ENCODE measurements at places on chromosomes 11 and 22. TPM values are rescaled to one million over a fixed set of nuclear protein-coding genes. Genes with fewer than 3 reads are reported as not detected.

LRRC32 gene
- polyA plus RNA-seq: 79.0 TPM

DNA sequence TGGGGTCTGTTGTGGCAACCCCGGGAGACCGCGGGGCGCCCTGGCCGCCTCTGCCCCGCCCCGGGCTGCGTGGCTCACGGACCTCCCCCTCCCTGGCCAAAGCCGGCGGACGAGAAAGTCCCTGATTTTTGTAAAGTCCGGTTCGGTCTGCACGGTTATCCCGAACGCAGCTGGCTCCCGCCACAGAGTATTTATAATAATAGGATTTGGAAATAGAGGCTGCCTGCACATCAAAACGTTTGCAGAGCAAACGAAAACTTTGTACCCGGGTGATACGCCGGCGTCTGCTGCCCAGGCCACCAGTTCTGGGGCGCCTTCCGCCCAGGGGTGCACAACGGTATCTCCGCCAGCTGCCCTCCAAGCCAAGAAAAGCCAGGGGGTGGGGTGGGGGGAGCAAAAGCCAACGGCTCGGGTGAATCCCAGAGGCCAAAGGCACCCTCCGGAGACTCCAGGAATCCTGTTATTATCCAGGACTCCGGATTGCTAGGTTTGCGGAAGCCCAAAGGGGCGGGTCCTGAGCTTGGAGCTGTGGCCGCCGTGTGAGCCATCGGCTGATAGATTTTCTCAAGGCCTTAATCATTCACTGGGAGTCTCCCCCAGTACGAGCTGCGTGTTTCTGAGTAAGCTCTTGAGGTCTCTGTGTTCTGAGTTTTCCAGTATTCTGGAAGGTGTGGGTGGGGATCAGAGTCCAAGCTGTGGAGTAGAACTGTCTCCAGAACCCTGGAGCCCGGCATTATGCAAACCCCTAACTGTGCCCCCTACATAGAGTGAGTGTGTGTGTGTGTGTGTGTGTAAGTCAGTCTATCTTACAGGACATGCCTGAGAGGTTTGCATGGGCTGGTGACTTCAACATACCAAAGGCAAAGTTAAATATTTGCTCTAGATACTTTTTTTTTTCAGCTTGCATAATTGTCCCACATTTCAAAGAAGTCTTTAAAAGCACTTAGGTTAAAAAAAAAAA is 673 bp upstream of the SHANK2 start:
- no peak for DNase-seq

GRCh38 chr22:25997886-25998775 is 171.1 kb upstream of the SEZ6L start:
- DNase-seq: no peak

- peak; percentile 74 for DNase-seq
Measured at GRCh38 chr11:33690290-33691065, 10.1 kb downstream of the C11orf91 start.

GRCh38 chr11:62843466-62843865 is 4.1 kb upstream of the WDR74 start:
- no peak for DNase-seq

CRYBB2 gene
- polyA plus RNA-seq: not detected

DNA sequence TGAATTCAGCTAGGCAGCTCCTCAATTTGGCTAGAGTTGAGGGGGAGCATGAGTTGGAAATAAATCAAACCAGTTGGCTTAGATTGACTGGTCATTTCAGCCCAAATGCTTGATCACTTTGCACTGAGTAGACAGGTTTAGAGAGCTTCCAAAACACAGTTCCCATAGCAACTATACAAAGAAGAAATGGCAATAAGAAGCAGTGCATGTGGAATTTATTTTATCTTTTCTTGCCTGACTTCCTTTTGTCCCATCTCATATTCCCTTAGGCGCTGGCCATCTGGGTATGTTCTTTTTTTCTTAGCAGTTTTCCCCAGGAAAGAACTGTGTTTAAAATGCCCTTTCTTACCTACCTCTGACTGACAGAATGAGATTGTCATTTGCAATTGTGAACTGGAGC is 38.7 kb upstream of the C11orf87 start:
- no peak for DNase-seq

PIH1D2 gene
- polyA plus RNA-seq: 2.4 TPM

FOLH1 gene
- polyA plus RNA-seq: 0.08 TPM

- peak; percentile 40 for DNase-seq
Measured at GRCh38 chr11:2313051-2313951, 11.5 kb downstream of the TSPAN32 start.

DNA sequence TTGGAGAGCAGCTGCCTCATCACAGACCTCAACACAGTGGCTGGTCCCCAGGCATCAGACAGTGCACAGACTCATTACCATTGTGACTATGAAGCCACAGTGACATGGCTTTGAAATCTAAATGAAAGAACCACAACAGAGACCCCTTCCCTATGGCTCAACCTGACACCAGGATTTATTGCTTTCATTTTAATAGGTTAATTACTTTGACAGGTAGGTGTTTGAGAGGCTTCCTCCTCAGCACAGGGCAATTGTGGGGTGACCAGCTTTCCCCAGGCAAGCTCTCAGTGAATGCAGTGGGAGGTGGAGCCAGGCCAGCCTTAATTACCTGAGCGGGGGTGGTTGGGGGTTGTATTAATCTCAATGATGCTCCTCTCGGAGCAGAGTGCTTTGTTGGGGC is 102.3 kb downstream of the CHST1 start:
- no peak for DNase-seq

HOATZ gene
- polyA plus RNA-seq: not detected

GRCh38 chr22:23791738-23792645 is 5.2 kb downstream of the SMARCB1 start:
- DNase-seq: no peak

- no peak for DNase-seq
Measured at GRCh38 chr11:128375961-128376360, 211.4 kb downstream of the ETS1 start.

- DNase-seq: no peak
Measured at GRCh38 chr11:58039589-58039988, 8.8 kb downstream of the OR6Q1 start.

GRCh38 chr11:124865902-124866851 is 945 bp downstream of the ROBO3 start:
- no peak for DNase-seq

DNA sequence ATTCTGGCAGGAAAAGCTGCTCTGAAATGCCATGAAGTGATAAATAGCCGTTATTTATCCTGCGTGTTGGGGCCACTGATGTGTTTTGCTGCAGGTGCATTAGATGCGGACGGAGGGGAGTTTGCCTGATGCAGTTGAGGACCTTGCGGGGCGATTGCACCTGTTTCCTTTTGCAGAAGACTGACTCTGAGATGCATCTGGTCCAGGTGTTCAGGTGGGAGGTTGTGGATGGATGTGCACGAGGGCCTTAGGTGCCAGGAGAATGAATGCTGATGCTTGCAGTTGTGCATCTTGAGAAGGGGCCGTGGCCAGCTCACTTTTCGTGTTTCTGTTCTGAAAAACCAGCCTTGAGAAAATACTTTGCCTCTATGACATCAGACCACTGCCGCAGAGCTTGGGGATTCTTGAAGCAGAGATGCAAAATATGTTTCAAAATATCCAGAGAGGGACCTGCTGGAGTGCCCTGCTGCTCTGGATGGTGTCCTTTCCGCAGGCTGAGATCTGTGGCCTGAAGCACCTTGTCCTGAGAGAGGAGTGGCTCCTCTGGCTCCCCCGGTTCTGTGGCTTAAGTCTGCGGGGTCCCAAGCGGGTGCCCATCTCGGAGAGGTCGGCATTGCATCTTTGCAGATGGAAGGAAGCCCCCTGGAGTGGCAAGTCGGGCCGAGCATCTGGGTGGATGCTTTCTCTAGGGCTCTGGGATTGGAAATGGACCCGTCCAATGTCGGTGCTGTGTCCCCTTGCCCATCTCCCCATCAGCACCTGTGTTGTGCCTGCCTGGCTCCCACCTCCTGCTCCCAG is 1031.1 kb downstream of the TBC1D22A start:
- no peak for DNase-seq

TP53AIP1 gene
- polyA plus RNA-seq: not detected

CCDC188 gene
- 0.50 TPM for polyA plus RNA-seq

- no peak for DNase-seq
Measured at GRCh38 chr11:95593111-95593510, 196.5 kb downstream of the FAM76B start.

GRCh38 chr11:120841074-120841473 is 182.8 kb upstream of the TBCEL start:
- no peak for DNase-seq

SLC17A6 gene
- not detected for polyA plus RNA-seq

ACRV1 gene
- polyA plus RNA-seq: not detected

GRCh38 chr22:40654522-40655167 is 18.1 kb upstream of the MRTFA start:
- peak; percentile 74 for DNase-seq

DNA sequence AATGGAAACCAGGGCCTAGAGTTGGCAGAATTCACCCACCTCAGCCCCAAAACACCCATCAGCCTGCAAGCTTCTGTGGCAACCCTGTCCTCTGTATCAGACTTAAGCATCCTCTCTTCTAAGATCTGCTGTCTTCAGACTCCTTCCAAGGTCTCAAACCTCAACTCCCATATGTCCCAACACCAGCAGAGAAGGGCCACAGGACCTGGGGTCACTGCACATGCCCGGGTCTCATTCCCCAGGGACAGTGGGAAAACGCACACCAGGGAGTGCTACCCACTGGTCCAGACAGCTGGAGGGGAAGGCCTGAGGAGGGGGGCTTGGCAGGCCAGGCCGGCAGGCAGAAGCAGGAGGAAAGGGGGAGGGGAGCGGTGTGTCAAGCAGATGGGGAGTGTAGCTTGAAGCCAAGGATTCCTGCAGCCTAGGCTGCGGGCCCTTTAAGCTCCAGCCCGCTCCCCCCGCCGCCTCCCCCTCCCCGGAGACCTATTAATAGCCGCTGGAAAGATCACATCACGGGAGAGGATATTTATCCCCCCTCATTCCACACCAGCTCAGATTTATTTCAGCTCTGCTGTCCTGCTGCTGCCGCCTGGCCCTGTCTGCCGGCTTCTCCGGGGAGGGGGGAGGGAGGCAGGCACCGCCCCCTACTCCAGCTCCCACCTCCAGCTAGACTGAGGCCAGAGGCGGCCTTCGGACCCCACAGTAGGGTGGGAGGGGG is 16.7 kb downstream of the BCL9L start:
- DNase-seq: peak; percentile 92

- DNase-seq: no peak
Measured at GRCh38 chr11:68293708-68294107, 18.7 kb upstream of the LRP5 start.

- peak; percentile 73 for DNase-seq
Measured at GRCh38 chr22:37675930-37676735, 697 bp downstream of the LGALS1 start.

GLYATL2 gene
- polyA plus RNA-seq: 0.15 TPM

DNA sequence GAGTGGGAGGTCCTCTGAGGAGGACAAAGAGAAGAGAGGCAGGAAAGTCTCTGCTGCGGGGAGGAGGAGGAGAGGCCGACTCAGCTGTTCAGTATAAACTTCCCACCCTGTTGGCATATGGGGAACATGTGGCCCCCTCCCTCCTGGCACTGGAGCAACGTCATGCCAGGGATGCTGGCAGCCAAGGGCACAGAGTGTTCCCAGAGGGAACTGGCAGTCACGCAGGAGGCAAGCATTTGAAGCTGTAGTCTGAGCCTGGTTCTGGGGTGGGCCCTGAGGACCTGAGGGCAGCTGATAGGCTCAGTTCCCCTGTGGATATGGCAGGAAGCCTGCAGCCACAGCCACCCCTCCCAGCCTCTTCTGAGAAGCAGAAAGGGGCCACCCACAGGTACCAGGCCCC is 67.1 kb upstream of the TSPAN18 start:
- DNase-seq: peak; percentile 75

UBQLNL gene
- polyA plus RNA-seq: 0.23 TPM

GRCh38 chr11:15819679-15820286 is 536.6 kb downstream of the SOX6 start:
- DNase-seq: peak; percentile 86

MN1 gene
- polyA plus RNA-seq: 3.9 TPM

- no peak for DNase-seq
Measured at GRCh38 chr11:30788849-30789248, 202.7 kb upstream of the MPPED2 start.

DNA sequence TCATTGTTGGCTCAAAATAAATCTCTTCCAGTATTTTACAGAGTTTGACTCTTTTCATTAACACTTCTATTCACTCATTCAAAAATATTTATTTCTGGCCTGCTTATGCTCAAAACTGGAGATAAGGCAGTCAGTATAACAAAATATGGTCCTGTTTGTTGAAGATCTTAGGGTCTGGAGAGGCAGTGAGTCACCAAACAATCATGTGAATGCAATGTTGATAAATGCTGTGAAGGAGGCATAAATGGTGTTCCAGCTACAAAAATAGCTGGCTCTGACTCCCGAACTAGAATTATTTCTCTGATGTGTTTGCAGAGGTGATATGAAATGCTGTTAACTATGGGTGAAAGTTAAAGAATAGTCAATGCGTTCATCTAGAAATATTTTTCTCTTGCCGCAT is 390.6 kb downstream of the AASDHPPT start:
- no peak for DNase-seq

DNA sequence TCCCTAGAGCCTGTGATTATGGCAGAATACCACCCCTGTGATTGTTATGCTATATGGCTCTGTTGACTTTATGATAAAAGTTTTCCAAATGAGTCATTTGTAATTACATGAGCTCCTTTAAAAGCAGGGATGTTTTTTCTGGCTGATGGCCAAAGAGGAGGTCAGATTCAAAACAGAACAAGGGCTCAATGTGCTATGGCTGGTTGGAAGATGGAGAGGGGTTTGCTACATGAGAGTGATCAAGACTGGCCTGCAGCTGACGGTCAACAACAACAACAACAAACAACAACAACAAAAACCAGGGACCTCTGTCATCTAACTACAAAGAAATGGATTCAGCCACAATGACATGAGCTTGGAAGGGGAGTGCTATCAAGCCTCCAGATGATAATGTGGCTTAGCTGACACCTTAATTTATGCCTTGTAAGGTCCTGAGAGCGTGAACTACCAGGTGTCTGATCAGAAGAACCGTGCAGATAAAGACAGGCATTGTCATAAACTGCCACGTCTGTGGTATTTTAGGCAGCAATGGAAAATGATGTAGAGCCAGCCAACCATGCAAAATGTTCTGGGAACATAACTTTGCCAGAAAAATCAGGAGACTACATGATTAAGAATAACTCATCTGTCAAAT is 47.2 kb downstream of the PIWIL3 start:
- DNase-seq: peak; percentile 39

GRCh38 chr11:74717221-74717969 is 13.8 kb downstream of the CHRDL2 start:
- no peak for DNase-seq

DNA sequence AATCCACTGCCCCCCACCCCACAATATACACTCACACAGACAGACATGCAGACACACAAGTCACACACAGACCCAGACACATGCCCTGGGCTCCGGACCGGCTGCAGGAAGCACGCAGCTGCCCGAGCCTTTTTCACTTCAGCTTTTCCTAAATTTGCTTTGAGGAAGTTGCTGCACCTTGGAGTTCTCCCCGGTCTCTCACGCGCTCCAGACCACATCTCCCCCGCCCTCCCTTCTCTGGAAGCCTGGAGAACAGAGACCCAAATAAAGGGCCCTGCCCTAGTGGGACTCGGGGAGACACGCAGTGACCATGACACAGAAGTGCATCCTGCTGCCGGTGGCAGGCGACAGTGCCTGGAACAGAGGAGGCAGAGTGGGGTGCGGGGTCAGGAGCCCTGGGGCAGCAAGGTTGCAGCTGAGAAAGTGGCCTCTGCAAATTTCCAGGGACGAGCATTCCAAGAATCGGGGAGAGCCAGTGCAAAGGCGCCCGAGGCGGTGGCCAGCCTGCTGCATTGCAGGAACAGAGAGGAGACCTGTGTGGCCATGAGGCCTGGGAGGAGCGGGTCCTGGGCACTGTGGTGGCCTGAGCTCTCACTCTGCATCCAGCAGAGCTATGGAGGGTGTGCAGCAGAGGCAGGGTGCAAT is 19.1 kb downstream of the RPL3 start:
- DNase-seq: peak; percentile 65

MUC5AC gene
- polyA plus RNA-seq: not detected

APOL6 gene
- 2.3 TPM for polyA plus RNA-seq
